ENCODE measurements at places on chromosomes 4 and X.

DNA sequence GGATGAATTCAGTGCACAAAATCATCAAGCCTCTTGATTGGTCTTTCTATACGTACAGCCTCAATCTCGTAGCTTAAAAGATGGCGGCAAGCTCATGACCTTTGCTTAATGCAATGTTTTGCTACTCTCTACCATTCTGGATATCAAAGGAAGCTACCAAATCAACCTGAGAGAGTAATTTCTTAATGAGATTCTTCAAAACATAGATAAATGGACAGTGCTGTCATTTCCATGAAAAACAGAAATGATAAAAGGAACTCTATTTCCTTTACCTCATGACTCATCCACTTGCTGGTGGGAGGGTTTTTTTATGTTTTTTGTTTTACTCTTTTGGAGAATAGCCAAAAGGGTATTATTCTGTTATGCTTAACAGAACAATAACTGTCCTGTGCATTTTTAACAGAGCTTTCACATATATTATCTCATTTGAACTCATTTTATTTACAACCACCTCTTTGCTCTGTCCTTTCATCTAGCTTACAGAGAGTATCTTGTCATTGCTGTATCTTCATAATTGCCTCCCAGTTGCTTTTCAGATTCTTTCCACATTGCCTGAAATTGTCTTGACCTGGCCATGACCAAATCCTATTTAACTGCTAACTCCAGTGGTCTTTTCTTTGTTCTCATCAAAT is 138.6 kb upstream of the GPR101 start:
- DNase-seq: no peak

DNA sequence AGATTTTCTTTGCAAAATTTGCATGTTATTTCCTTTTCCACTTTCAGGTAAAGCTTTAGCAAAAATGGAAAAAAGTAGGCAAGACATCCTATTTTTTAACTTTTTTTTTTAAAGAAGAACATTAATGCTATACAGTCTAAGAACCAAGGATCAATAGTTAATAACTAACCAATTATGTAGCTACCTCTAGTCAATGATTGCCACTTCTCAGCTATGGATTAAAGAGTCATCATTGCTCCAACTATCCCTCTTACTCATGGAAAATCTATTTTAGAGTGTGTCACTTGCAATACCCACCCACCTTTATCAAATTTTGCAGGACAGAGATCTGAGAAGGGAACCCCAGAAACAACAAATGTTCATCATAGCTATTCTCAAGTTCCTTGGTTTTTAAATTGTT is 223.1 kb downstream of the ANK2 start:
- no peak for DNase-seq

DNA sequence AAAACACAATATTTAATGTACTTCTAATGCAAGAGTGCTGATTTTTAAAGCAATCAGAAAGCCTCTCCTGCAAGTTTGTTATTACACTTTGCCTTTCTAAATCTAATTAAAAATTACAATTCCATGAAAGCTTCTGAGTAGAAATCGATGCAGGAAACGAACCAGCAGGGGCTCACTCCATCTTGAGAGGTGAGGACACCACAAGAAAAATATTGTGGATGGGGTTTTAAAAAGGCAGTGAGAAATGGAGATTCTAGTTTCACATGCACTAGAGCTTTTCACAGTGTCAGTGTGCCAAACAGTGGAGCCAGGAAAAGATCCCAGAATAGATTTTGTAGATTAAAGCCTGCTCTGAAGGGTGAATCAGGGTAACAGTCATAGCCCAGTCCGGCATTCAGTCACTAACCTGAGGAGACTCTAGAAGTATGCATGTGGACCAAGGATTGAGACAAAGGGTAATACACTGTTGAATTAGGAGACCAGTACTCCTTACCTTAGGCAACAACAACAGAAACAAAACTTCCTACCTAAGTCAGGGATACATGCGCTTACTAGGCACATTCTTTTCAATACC is 362.3 kb downstream of the NAF1 start:
- no peak for DNase-seq

DNA sequence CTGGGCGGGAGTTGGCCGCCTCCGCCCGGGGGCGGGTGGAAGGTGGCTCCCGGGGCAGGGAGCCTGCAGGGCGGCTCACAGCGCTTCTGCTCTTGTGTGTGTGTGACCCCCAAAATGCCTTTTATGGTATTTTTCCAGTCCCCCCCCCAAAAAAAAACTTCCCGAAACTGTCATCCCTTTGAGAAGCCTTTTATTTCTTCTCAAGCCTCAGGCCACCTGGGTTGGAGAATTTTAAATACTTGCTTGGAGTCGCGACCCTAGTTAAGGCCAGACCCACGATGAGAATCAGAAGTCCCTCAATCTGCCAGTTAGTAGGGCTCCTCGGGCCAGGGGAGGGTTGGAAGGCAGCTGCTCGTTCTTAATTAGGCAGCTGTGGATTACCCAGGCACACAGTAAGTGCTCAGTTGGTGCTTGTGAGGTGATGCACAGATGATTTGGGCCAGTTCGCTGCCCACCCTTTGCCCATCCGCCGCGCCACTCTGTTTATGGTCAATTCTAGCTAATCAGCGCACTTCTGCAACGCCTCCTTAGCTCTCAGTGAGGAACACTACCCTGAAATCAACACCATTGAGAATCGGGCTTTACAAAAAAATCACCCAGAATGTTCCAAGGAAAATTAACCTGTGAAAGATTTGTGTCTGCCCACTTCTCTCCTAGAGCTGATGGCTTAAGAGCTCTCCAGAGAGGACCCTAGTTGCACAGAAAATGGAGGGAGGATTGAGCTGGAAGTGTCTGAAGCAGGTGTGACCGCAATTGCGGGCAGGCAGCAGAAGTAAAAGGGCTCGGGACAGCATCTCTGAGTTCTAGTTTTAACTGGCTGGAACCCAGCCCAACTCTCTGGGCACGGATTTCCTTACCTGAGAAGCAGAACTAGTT is 648 bp upstream of the SCD5 start:
- DNase-seq: no peak

DNA sequence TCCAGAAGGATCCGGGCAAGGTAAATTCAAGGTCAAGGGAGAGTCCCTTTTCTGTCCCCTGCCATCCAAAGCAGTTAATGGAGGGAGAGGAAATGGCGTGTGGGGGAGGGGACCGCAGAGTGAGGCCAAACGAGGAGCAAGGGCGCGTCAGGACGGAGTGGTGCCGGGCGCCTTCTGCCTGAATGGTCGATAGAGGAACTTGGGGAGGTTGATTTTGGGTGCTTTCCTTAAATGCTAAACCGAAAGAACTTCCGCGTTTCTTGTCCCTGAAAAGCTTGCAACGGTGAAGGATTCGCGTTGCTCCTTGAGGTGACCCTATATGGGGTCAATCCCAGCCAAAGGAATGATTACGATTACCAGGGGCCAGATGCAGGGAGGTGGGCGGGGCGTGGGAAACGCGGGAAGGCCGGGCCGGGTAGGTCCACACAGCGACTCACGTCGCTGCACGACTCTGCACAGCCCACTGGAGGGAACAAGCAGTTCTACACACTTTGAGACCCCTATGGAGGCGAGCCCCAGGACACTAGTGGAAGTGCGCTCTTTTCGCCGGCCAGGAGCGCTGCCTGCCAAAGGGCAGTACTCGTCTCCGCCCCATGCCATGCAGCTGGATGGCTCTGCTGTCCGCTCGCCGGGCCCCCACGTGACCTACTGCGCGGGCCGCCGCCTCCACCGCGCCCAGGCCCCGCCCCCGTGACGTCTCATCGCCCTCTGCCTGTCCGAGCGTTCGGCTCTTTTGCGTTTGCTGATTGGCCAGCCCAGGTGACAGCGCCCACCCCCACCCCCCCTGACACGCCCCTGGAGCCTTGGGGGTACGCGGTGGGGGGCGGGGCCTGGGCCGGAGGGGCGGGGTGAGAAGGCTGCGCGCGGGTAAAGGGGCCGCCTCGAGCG is 452 bp upstream of the GK start:
- peak; percentile 87 for DNase-seq

DNA sequence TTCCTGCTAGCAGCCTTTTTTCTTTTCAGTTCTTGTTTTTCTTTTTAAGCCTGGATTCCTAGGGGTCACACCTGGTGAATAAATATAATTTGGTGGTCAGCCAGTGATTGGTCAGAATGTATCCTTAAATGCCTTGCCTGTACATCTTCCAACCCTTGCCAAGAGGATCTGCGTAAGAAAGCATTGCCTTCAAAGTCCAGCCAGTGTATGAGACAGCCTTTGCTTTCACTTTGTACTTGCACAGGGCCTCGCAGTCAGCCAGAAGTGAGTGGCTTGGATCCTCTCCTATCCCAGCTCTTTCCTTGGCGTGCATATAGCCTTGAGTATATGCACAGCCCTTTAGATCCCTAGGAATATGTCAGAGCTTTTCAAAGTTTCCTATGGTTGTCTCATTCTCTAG is 22.2 kb downstream of the KANTR start:
- no peak for DNase-seq

DNA sequence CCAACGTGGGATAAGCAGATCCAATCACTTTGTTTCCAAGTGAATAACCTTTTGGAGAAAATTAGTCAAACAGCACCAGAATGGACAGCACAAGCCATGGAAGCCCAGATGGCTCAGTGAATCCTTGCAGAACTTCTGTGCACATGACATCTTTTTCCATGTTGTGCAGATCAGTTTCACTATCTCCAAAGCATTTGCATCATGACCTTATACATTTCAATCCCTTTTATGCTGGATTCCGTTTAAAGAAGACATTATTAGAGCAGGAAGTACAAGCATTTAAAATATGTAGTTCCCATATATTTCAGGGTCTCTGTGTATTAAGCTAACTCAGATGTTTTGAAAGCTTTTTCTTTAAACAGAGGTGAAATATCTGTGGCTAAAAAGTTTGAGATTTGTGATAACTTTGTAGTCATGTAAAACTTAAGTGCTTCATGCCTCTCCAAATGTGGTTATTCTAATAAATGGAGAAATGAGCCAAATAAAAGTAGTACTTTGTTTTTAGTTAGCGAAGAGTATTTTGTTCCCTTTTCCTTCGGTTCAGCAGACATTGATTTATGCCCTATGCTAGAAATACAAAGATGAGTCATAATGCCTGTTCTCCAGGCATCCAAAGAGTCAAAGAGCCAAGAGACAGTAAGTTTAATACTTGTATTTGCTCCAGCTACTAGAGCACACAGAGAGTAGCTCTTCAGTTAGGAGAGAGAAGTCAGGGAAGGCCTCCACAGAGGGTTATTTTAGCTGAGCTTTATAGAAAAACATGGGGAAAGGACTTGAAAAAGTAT is 39.0 kb downstream of the PLAC8 start:
- no peak for DNase-seq

GRCh38 chr4:24988776-24989175 is 42.0 kb downstream of the LGI2 start:
- DNase-seq: no peak

DNA sequence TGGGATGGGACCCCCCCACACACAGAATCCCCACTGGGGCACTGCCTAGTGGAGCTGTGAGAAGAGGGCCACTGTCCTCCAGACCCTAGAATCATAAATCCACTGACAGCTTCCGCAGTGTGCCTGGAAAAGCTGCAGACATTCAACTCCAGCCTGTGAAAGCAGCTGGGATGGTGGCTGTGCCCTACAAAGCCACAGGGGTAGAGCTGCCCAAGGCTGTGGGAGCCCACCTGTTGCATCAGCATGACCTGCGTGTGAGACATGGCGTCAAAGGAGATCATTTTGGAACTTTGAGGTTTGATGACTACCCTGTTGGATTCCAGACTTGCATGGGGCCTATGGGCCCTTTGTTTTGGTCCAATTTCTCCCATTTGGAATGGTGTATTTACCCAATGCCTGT is 22.3 kb downstream of the AIMP1 start:
- no peak for DNase-seq
